Activated CD4-positive, alpha-beta T cell treated with anti-CD3 and anti-CD28 coated beads, Interleukin-2, Interleukin-6, amounts not matched to agents 100 ng/mL and 50 ng/mL, durations not matched to agents 16 hours and 8 hours (primary cell): ENCODE measurements at places on chromosomes 5 and 9.

DNA sequence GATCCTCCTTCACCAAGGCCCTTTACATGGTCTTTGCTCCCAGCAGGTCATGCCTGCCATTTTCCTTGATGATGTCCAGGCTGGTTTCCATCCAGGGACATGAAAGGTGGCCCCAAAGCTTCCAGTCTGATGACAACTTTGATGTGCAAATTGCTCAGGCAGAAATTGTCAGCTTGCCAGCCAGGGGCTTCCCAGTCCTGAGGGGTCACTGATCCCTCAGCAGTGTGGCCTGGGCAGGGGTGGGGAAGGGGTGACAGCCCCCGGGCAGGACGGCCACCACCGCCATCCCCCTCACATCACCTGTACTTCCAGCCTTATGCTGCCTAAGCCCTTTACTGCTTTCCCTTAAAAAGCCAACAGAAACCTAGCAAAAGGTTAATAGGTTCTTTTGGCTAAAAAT, 96.3 kb downstream of the ANKRD33B start:
- no peak for DNase-seq

GRCh38 chr9:3879315-3879714, 353.5 kb upstream of the RFX3 start:
- no peak for DNase-seq

DNA sequence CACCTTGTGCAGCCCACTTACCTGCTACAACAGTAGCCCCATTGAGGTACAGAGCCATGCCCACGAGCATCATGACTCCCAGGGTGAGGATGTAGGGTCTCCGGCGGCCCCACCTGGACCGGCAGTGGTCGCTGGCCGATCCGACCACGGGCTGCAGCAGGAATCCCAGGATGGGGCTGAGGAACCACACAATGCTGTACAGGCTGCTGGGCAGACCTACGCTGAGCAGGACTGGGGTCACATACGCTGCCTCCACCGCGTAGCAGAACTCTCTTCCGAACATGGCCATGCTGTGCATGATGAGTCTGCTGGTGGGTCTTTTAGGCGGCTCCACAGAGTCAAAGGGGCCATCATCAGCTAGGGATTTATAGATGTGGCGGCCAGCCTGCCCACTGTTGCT, 315 bp downstream of the SLC45A2 start:
- no peak for DNase-seq

GRCh38 chr9:93466416-93467061, 13.2 kb upstream of the FAM120AOS start:
- no peak for DNase-seq

GRCh38 chr5:156834916-156835315, 15.2 kb upstream of the PPP1R2B start:
- no peak for DNase-seq

GRCh38 chr5:9249231-9249630, 296.6 kb downstream of the SEMA5A start:
- no peak for DNase-seq

DNA sequence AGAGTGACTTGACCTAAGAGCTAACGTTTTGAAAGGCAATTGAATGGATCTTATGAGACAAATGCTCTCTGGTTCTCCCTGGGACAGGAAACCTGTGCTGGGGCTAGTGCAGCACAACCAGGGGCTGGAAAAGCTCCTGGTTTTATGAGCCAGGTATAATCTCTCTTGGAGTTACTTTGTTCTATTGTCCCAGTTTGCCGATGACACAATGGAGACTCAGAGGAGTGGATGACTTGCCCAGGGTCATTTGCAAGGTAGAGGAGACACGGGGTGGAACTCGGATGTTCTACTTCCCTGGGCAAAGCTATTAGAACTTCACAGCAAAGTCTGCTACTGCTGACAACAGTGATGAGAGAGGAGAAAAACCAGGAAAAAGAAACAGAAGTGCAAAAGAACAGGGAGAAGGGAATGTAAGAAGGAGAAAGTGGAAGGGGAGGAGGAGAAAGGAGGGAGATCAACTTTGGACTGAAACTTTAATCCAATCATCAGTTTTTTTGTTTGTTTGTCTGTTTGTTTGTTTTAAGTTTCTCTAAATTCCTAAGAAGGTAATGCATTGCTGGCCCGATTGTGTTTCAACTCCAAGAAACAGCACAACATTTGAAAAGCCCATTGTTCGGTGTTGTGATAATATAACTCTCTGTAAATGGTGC, 7.4 kb upstream of the GSN start:
- no peak for DNase-seq

DNA sequence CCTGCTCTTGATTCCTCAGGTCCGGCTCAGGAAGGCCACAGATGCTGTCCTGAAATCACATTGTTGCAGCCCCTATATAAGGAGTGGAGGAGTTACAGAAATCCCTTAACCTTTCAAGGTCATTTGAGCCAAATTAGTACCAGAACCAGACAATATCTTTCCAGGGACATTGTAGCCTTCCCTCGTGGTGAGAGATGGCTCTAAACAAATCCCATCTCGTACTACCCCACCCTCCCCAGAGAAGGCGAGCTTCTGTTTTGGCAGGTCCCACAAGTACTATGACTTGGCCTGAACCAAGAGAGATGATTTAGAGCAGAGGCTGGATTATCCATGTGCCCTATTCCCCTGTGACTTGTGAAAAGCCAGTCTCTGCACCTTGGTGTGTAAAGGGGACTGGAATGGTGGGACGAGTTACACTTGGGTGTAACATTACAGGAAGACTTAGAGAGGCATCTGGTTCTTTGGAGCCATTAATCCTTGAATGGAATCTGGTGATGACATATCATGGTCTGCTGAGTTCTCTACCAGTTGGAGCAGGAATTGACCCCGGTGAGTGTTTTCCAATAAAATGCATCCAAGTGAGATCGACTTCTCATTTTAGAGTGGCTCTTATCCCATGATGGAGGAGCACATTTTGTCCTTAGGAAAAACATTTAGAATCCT, at the start of gene FAM240B:
TSS of gene FAM240B (minus strand) at position 51 of the 663 bp plus-strand sequence. CDS start 16,134 bp downstream, outside the sequence.
- DNase-seq, result no peak
